ENCODE measurements at places on chromosomes 11 and 22.
A peak's percentile ranks its signal among the peaks of the same experiment; 100 is the strongest.

DNA sequence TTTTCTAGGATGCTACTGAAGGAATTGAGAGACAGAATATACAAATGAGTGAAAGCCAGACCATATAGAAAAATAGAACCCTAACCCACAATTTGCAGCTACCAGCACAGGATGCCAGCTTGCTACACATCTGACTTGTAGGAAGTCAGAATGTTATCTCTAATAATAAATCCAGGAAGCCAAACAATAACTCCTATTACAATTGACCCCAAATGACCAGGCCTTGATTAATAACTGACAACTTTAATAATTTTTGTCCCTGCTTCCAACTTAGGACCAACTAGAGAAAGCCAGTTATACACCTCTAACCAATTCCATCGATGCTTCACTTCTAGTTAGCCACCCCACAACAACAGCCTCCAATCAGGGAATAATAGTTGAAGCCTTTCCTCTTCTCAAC is 193.4 kb downstream of the CASP12 start:
- no peak for DNase-seq

DNA sequence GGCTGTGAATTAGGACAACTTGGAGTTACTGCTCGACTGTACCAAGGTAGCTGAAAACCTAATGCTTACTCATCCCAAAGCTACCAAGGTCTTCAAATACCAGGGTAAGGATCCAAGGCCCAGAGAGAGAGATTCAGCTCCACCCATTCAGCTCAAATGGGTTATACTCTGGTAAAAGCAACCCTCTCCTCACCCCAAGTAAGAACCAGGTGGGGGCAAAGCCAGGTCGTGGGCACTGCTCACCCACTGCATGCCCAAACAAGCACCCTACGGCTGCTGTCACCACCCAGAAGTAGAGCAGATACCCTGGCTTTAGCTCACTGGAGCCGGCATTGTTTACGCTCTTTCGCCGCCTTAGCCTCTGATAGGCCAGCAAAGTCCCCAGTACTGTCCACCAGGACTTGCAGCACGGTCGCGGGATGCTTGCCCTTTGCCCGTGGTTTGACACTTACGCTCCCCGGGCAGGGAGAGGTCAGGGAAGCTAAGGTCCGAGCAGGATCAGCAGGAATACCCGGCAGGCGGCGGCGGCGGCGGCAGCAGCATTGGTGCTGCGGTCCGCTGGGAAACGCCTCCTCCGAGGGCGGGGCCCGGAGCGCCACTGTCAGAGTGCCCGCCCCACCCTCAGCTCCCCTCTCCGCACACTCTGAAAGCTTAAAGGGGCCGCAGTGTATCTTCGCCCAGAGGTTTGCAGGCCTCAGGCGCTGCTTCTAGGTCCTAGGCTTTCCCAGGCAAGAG is 19.6 kb downstream of the CKAP5 start:
- DNase-seq: peak; percentile 59

DNA sequence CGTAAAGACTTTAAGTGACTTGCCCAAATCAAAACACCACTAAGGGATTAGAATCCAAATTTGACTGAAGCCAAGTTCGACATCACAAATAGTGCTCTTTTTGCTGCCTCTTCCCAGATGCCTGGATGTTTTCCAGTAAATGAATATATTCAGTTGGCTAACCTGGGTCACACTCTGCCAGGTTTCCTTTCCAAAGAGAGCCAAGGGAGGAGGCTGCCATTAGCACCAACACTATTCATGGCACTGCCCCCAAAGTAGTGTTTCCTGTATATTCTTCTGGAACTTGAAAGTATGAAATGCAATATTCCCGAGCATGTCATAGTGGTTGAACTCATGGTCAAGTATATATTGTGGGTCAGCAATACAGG is 219.3 kb upstream of the UBASH3B start:
- no peak for DNase-seq

DNA sequence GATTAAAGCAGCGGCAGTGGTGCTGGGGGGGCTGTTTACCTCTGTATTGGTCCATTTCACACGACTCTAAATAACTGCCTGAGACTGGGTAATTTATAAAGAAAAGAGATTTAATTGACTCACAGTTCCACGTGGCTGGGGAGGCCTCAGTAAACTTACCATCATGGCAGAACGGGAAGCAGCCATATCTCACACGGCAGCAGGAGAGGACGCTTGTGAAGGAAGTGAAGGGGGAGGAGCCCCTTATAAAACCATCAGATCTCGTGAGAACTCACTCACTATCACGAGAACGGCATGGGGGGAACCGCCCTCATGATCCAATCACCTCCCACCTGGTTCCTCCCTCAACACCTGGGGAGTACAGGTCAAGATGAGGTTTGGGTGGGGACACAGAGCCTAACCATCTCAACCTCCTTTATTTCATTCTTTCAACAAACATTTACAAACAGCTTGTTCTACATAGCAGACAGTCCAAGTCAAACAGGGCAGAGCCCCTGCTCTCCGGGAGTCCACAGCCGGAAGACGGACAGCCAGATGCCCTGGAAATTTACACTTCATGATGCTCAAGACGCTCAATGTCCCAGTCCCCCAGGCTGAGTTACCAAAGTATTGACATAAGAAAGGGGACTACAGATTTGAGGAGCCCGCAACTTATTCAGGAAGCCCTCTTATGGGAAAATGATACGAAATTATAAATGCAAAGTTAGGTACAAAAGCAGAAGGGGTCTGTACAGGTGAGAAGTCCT is 26.3 kb upstream of the HMGXB4 start:
- DNase-seq: no peak

GRCh38 chr11:70353329-70353728 is 45.0 kb upstream of the CTTN start:
- no peak for DNase-seq

DNA sequence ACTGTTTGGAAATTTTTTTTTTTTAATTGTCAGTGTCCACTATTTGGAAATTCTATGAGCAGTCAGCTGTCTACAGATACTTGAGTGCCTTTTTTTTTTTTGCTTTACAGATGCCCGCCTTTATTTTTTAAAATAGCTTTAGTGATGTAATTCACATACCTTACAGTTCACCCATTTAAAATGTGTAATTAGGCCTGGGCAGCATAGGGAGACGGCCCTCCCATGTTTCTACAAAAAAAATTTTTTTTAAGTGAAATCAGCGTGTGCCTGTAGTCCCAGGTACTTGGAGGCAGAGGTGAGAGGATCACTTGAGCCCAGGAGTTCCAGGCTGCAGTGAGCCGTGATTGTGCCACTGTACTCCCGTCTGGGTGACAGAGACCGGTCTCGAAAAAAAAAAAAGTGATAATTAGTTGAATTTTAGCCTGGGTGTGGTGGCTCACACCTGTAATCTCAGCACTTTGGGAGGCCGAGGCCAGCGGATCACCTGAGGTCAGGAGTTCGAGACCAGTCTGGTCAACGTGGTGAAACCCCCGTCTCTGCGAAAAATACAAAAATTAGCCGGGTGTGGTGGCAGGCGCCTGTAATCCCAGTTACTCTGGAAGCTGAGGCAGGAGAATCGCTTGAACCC is 1.5 kb downstream of the ZNF143 start:
- DNase-seq: no peak

DNA sequence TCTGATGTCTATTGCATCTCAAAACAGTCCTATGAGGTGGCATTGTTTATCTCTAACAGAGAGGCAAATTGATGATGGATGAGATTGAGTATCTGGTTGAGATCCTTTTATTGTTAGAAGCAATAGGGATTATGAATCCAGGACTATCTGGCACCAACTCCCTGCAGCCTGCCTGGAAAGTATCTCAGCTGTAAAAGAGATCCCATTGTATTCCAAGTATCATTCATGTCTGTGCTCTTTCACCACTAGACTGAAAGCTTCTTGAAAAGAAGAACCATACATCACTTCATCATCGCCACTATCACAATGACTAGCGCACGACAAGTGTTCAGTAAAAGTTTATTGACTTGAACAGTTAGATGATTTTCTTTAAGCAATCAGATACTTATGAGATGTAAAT is 41.9 kb upstream of the PCF11 start:
- no peak for DNase-seq

DNA sequence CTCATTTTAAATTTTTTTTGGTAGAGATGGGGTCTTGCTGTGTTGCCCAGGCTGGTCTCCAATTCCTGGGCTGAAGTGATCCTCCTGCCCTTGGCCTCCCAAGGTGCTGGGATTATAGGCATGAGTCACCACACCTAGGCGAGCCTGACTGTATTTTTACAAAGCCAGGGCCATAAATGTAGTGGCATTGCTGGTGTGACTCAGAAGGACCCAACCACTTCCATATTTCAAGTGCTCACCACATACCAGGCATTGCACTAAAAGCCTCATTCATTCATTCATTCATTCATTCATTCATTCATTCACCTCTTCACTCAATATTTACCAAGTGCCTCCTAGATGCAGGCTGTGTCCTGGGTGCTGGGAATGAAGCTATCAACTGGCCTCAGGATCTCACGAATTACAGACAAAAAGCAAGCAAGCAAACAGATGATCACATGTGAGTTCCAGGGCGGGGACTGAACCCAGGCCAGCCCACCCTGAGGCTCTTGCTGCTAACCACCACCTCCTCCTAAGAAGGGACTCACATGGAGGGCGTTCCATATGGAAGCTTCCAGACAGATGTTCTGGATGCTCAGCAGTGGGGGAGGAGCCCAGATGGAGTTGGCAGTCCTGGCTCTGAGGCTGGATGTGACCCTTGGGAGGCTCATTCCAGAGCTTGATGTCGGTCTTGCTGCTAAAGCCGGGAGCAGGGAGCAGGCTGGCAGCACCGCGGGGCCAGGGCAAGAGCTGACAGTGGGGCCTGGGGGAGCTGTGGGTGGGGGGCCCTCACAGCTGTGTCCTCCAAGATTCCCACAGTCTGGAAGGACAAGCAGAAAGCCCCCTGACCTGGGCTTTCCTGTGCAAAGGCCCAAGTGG is 158.8 kb downstream of the CTTN start:
- no peak for DNase-seq

DNA sequence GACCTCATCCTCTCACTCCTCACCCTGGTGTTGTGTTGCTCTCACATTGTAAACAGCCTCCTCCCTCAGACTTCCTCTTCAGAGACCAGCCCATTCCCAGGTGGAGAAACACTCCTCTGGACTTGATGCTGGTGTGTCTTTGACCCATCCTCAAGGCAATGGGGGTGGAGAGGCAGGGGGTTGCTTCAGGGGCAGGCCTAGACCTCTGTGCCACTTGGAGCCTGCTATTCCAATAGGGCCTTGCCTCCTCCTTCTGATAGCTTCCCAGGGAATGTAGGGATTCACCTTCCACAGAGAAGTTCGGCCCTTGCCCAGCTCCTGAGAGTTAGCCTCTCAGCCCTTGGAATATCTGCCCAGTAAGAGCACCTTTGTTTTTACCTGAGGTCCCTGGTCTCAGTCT is 606.6 kb upstream of the CADM1 start:
- no peak for DNase-seq

DNA sequence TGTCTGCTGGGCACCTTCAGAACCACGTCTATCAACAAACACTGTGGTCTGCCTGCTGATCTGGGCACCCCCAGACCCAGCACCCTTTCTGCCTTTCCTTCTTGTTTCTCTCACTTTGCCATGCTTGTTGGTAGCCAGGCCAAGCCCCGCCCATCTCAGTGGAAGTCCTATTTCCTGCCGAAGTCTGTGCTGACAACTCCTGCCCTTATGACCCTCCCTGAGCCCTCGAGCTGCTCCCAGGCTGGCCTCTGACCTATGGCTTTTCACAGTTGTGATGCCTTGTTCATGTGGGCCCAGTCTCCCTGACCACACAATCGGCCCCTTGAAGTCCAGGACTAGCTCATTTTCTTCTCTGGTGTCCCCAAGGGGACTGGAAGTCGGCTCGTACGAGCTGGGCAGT is 132.1 kb downstream of the DSCAML1 start:
- no peak for DNase-seq

DNA sequence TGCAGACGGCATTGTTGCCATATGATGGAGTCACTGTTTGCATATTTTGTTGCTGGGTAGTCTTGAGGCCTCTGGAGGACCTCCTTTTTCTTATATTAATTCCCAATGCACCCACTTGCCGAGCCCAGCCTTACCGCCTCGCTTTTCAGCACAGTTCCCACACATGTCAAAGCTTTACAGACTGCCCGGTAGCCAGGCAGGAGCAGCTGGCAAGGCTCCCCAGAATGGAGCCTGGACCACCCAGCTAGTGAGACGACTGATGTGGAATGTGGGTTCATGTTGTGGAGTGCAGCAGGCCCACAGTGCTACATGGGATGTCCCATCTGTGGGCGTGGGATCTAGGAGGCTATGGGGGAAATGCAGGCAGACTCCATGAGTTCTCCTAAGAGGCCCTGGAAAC is 99.4 kb upstream of the MTMR2 start:
- no peak for DNase-seq

DNA sequence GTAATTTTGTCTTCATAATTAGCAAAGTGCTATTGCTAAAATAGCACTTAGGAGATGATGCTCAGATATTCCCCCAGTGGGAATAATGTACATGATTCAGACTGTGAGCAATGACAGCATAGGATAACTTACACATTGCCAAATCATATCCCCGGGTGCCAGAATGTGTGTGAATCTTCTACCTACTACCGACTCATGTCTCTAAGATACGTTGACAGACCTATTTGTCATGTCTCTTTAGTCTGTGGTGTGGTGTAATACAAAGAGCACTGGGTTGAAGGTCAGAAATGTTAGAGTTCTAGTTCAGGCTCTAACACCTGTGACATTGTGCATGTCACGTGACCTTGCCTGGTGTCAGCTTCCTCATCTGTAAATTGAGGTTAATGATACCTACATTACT is 31.0 kb upstream of the PICALM start:
- DNase-seq: no peak

DNA sequence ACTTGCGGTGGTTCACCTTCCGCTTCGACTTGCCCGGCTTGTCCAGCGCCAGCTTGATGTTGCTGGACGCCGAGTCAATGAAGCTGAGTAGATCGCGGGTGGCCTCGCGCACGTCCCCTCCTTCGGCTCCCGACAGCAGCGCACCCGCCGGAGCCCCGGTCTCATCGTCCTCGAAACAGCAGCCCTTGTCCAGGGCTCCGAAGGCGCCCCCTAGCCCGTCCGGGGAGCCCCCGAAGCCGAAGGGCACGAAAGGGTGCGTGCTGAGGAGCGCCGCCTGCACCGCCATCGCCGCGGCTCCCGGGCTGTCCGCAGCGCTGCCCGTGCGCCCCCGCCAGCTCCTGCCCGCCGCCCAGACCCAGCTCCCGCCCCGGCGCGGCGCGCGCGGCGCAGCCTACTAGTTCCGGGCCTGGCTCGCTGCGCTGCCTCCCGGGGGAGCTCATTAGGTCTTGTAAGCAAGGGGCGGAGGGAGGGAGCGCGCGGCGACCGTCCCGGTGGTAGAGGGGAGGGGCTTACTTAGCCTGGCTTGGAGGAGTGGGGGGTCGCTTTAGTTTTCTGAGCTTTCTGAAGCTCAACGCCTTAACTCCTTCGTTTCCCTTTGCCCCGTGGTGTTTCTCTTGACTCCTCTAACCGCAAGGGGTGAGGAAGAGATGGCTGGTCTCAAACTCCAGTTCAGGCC is at the start of gene FAM181B:
Gene FAM181B, minus strand, starts transcription at position 421 of the 676 bp plus-strand sequence. Its CDS starts 135 bp downstream, at position 286.
- no peak for DNase-seq

GRCh38 chr11:66126064-66126463 is 56.0 kb downstream of the PACS1 start:
- no peak for DNase-seq

GRCh38 chr11:121717296-121717695 is 264.5 kb upstream of the SORL1-AS1 start:
- no peak for DNase-seq

Data from stimulated activated CD4-positive, alpha-beta T cell treated with anti-CD3 and anti-CD28 coated beads, TNF-alpha, amount 100 ng/mL, for 1 hour (primary cell).